Bone marrow (tissue), 2 donors: ENCODE measurements at places on chromosomes 6 and 20.

DNA sequence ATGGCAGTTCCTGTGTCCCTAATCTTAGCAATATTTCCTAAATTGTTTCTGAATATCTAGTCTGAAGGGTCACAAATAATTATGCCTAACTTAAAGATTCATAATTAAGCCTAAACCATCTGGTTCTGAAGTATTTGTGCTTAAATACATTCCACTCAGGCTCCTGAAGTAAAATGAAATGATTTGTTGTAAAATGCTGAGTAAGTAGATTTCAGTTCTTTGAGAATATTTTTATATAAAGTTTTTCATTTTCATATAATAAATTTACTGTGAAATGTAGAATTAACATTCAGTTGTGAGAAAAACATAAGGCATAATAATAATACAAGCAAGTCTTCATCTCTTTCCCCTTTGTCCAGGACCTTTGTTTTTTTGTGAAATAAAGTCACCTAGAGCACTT, 330.6 kb upstream of the IMPG1 start:
- DNase-seq = no peak

GRCh38 chr6:80316686-80317231, 210.3 kb downstream of the BCKDHB start:
- DNase-seq = no peak

DNA sequence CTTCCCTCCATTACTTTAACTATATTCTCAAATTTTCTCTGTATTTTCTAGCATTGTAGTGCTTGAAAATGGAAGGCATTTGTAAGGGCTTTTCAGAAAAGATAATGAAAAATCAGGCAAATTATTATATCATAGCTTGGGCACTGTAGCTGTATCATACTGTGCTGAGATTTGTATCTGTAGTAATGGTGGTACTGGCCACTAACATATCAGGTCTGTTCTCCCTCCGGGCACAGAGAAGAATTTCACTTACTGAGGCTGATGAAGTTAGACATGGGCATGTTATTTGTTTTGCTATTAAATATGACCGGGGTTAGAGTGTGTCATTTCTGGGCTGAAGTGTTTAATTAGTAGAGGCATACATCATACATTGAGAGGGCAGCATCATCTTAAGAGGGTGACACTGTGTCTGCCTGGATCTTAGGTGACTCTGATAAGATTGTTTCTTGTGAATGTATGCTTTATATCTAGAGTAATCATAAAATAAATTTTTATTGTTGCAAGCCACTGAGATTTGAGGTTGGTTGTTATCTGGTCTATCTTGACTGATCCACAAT, 1395.9 kb downstream of the EPHA7 start:
- no peak for DNase-seq

GRCh38 chr6:80442366-80442765, 335.9 kb downstream of the BCKDHB start:
- no peak for DNase-seq

DNA sequence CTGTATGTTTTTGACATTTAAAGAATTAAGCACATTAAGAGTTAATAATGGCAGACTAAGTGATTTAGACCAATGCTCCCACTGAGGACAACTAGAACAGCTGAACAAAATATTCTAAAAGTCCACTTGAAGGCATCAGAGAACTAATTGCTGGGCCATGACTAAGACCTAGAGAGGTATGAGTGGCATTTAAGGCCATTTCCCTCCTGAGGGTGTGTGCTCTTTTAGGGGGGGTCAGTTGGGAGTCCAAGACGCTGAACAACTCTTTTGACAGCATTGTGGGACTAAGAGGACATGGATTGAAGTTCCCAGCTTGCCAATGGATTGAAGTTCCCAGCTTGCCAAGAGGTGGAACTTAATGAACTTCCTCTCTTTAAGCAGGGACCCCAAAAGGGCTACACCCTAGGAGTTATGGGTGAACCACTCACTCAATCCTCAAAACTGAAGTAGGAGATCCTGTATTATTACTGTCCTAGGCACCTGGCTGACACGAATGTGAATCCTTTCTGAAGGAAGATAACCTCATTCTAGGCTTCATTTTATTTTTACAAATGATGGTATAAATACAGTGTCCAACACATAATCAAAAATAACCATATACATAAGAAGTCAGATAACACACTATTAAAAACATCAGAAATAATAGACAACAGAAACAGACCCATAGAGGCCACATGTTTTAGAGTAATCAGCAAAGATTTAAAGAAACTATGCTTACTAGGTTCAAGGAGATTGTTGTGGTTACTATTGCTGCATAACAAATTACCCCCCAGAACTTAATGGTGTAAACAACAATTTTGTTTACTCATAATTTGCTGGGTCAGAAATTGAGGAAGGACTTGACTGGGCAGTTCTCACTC, 175.1 kb downstream of the VEGFA start:
- DNase-seq = no peak
